ENCODE measurements at places on chromosomes 11 and 22. TPM values are rescaled to one million over a fixed set of nuclear protein-coding genes. Genes with fewer than 3 reads are reported as not detected.

GRCh38 chr22:48644997-48645396 is 1182.7 kb downstream of the BRD1 start:
- DNase-seq: no peak

DNA sequence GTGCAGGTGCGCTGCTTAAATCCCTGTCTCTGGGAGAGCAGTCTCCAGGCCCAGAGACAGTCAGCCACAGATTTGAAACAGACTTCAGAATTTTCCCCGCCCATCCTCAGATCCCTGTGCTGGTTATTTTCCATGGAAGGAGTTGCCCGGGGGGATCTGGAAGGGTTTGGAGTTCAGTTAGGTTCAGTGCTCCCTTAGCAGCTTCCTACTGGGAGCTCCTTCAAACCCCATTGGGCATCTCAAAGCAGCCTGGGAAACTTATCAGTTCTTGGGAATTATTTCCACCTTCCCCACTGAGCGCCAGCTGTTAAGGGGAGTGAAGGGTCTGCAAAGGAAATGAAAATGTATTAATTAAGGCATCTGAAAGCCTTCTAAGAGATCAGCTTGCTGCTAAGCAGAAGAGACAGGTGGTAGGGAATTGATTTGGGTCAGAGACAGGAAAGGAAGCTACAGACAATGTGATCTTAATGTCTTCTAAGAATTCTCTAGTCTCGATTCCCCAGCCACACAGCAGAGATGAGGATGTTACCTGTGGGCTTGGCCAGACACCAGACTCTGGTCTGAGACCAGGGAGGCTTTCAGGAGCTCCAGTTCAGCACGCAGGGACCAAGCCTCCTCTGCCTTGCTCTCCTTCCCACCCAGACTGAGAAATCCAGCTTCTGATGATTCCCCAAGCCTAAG is 106.2 kb upstream of the TBCEL start:
- no peak for DNase-seq

DNA sequence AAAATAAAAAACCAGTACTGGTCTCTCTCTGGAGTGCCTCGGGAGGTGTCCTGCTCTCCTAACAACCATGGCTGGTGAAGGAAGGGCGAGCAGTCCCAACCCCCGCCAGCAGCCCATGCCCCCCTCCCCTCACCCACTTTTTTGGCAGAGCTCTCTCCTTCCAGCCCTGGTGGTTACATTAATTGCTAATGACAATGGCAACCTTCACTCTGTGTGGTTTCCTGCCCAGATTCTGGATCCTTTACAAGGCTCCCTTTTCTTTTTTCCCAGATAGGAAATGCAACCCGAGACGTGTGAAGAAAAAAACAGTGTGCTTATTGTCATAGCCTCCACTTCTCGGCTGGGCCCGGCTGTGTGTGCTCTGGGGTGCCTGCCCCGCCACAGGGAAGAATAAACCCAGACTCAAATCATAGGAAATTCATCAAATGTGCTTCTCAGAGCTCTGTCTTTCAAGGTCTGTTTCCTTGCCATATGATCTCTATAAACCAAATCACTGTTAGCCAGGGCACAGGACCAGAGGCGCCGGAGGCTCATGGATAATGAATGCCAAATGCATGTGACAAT is 513.0 kb downstream of the SOX6 start:
- DNase-seq: no peak

GRCh38 chr11:35126000-35126878 is 12.7 kb upstream of the CD44 start:
- DNase-seq: no peak

DNA sequence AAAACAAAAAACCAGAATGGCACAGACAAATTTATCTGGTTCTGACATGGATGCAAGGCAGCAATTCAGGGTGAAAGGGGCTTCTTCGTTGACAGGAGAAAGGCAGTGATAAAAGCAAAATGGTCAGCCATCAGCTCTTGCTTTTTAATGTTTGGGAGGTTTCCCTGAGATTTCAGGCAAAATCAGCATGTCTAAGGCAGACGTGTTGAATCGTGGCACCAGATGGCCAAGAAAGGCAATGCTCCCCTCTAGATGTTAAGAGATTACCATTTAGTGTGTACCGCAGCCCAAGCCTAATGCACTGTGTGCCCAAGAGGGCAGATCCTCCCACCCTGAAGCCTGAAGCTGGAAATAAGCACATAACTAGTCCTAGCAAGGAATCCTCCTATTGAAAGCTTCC is 88.8 kb upstream of the GALNT18 start:
- no peak for DNase-seq

DNA sequence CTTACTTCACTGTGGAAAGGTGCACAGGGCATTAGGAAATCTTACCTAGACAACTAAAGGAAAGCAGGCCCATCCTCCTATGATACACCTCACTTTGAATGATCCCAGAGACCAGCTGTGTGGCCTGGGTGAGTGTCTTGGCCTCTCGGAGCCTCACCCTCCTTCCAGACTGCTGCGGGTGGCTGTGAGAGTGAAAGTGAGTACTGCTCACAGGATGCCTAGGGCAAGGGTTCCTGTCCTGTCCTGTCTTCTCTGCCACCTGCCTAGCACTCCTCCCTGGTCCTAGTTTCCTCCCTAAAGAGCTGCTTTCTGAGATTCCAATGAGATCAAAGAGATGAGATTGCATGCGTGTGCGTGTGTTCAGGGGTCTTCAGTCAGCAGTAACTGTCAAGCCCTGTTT is 19.5 kb upstream of the ADORA2A start:
- DNase-seq: no peak

DNA sequence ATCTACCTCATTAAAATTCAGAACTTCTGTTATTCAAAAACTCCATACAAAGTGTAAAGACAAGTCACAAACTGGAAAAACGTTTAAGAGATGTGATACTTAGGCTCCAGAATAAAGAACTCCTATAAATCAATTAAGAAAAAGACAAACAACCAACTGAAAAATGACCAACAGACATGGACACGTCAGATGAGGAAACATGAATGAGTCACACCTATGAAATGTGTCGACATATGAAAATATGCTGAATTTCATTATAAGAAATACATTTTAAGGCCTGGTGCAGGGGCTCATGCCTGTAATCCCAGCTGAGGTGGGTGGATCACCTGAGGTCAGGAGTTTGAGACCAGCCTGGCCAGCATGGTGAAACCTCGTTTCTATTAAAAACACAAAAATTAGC is 78.7 kb downstream of the ENTHD1 start:
- DNase-seq: peak; percentile 52

- no peak for DNase-seq
These were observed 35.7 kb upstream of the RAB1B start for GRCh38 chr11:66232769-66233168.

DNA sequence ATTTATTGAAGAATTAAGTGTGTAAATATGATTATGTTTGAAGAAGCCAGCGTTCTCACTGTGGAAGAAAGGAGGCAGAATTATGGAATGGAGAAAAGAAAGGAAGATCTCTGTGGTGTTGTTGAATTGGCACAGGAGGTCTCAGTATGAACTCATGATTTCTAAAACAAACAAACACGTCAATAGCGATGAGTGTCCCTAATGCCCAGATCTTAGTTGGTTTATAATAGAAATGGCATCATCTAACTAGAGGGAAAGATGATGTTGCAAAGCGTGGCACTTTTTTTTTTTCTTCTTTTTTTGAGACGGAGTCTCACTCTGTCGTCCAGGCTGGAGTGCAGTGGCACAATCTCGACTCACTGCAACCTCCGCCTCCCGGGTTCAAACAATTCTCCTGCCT is 39.2 kb upstream of the SLN start:
- no peak for DNase-seq

DNA sequence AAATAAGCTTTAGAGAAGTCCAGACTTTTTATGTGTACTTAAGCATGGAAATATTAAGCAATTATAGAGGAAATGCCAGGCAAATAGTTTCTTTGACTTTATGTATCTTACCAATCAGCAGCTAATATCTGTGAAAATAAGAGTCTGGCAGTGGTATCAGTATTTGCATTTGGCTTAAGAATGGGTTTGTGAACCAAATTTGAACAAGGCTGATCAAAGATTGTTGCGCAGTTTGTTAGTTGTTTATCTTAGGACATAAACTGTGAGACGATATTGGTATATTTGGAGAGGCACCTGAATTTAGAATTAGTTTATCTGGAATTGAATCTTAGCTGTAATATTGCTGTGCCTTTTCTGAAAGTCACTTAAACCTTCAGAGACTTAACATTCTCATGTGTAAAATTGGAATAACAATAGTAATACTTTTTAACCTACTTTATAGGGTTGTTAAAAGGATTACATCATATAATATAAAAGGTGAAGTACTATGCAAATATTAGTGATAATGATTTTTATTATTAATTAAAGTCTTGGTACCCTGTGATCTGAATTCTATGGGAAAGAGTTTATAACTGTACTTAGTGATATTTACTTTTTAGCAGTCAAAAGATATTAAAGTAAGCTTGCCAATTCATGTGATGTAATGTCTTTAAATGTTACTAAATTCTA is 66.4 kb downstream of the DYNC2H1 start:
- no peak for DNase-seq

DNA sequence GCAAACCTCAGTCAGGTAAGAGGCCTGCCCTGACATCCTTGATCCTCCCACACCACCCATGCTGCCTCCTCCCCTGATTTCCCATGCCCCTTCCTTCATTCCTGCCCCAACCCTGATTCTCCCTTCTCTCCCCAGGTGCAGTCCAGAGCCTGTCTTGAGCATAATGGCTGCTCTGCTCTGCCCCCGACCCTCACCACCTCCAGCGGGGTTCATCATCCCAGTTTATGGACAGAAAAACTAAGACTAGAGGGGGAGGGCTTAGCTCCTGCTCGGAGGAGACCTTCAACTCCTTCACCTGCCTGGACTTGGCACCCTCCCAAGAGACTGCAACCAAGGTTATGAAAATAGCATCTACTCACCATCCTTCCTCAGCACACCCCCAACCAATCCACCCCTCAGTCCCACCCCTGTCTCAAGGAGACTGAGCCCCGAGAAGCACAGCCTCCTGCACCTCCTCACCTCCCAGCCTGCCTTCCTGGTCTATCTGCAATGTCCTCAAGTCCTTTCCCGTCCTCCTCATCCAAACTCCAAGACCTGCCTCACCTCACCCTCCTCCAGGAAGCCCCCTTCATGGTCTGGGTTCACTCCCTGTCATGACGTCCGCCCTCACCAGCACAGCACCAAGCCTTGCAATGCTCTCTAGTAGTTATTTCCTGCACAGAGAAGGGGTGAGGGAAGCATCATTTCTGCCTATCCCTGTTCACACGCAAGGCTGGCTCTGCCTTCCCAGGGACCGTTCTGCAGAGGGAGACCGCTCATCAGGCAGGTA is 103.1 kb downstream of the PDE2A start:
- no peak for DNase-seq

GRCh38 chr11:85822814-85823213 is 11.9 kb upstream of the SYTL2 start:
- DNase-seq: peak; percentile 70

DNA sequence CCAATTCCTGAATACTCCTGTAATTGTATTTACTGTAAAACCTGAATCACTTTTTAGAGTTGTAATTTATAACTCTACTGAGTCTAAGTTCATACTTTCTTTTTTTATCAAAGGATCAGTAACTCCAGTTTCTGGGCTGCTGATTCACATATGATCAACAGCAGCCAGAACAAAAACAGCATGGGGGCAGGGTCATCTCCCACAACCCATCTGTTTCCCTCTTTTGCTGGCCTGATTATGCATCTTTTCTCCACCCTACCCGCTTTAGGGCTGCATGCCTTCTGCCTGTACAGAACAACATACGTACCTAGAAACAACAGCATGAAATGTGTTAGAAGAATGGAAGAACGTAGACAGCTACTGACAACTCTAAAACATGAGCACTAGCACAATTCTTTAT is 76.0 kb downstream of the MRTFA start:
- DNase-seq: peak; percentile 19

DNA sequence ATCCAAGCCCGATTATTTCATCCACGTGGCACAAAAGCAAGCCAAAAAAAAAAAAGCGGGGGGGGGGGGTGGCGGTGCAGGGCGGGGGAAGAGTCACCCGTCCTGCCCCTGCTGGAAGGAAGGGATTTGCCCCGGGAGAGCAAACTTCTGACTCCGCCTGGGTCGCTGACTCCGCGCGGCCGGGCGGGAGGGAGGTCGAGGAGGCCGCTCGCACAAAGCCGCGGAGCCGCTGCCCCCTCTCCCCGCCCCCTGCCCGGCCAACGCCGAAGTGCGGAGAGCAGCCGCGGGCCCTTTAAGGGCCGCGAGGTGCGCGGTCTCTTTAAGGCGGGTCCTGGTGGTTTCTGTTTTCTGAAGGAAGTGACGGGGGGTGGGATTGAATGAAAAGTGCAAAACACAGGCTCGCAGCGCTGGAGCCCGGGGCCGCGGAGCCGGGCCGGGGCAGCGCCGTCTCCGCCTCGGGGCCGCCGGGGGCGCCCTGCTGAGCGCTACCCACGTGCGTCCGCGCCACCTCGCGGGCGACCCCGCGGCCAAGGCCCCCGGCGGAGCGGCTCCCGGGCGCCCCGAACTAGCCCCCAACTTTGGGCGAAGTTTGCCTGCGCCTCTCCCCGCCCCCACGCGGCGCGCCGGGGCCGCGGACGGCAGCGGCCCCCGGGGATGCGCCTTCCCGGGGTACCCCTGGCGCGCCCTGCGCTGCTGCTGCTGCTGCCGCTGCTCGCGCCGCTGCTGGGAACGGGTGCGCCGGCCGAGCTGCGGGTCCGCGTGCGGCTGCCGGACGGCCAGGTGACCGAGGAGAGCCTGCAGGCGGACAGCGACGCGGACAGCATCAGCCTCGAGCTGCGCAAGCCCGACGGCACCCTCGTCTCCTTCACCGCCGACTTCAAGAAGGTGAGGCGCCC is at the start of gene OAF:
Gene OAF, plus strand, starts transcription at position 407 of the 896 bp plus-strand sequence. Its CDS starts 248 bp downstream, at position 655.
- peak; percentile 71 for DNase-seq

DNA sequence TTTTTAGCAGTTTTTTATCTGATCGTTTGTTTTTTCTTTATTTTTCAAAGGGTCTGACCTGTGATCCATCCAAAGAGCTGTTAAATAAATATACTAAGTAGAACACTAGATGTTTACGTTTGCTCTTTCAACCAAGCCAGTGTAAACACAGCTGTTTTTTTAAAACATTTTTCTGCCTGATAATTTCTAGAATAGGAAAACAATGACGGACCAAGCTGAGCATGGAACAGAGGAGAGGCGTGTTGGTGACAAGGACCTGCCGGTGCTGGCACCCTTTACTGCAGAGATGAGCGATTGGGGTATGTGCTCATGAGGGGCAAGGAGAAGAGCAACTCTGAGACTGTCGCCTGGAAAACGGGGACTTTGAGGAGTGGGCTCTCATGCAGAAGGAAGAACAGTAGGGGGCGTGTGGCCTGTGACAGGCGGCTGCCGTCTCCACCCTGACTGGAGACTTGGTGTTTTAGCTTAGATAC is 28.6 kb upstream of the PANX2 start:
- no peak for DNase-seq

- DNase-seq: no peak
These were observed 12.3 kb upstream of the MPEG1 start for GRCh38 chr11:59225017-59225416.

Gene RAG2
- total RNA-seq: not detected

Gene MIAT
- 0.17 TPM for total RNA-seq

Gene MGAT3
- not detected for total RNA-seq

Gene ARHGAP32
- total RNA-seq: 6.7 TPM

Gene TYR
- total RNA-seq: not detected

Gene SCGB1D2
- total RNA-seq: not detected

Gene DHCR7
- 36.2 TPM for total RNA-seq

Gene CHRDL2
- not detected for total RNA-seq

Gene PANX1
- 40.7 TPM for total RNA-seq

Gene NPAS4
- not detected for total RNA-seq

All from LHCN-M2 (cell line).